ENCODE measurements at places on chromosomes 16 and 17.
A peak's percentile ranks its signal among the peaks of the same experiment; 100 is the strongest.

GRCh38 chr17:1966274-1967086 lies 58.7 kb downstream of the RTN4RL1 start:
- H3K4me3 ChIP-seq = no peak overlapping the region
- no peak overlapping the region for H3K27ac ChIP-seq
- DNase-seq = no peak
- no peaks in the 10 kb centered on the region for H3K4me1 ChIP-seq
- H3K27me3 ChIP-seq = no peaks in the 10 kb centered on the region

GRCh38 chr17:48646183-48647102 lies 20.3 kb upstream of the HOXB9 start:
- DNase-seq = no peak
- peak overlapping the region; percentile 99 for H3K27ac ChIP-seq
- H3K4me1 ChIP-seq = peaks cover 25% of the 10 kb centered on the region
- no peaks in the 10 kb centered on the region for H3K27me3 ChIP-seq

DNA sequence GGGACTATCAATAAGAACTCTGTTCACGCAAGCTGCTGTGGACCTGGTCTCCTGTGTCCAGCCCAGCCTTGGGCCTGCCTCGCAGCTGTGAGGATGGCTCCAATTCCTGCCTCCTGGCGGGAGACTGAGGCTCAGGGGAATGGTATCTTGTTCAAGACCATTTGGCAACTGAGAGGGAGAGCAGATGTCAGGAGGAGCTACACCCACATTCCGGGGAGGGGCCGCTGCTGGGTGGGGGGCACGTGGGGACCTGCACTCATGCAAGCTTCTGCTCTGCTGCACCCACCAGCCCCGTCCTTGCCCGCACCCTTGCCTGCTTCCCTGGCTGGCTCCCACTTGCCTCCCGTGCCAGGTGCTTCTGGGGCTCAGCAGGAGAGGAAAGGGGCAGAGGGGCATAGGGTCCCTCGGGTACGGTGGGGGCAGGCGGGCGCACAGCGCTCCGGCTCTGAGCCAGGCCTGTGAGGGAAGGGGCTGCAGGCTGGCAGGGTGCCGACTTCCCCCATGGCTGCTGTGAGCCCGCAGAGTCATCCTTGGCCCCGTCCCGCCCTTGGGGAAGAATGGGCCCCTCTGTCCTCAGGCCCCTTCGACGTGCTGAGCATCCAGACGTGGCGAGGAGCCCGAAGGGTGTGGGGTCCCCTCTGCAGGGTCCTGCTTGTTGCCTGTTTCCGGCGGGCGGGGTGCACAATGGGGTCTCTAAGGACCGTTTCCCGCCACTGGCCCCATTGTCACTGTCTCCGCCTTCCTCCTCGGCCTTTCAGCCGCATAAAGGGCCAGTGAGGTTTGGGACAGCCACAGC lies 2.7 kb downstream of the METRN start:
- H3K27ac ChIP-seq = peak overlapping the region; percentile 88
- no peaks in the 10 kb centered on the region for H3K36me3 ChIP-seq
- no peak for DNase-seq
- no peaks in the 10 kb centered on the region for H3K27me3 ChIP-seq
- H3K4me1 ChIP-seq = peaks cover 46% of the 10 kb centered on the region

GRCh38 chr17:73949903-73950592 lies 253.4 kb upstream of the RPL38 start:
- DNase-seq = no peak
- H3K27me3 ChIP-seq = 0 out of 2 replicates have a peak, but pooled peaks cover 3% of the 10 kb centered on the region
- no peaks in the 10 kb centered on the region for H3K4me1 ChIP-seq
- H3K36me3 ChIP-seq = no peaks in the 10 kb centered on the region

DNA sequence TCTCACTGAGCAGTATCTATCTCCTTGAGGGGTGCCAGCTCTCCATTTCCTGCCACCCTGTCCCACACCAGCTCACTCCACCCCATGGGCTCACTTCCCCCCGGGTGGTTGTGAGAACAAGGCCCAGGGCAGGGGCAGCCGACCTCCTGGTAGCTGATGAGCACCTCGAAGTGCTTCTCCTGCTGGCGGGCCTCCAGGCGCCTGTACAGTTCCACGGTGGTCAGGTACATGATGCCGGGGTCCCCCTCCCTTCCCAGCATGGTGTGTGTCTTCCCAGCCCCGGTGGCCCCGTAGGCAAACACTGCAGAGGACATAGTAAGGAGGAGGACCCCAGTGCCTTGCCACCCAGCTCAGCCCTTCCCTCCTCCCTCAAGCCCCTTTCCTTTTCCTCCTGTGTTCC lies 12.5 kb downstream of the KIF18B start:
- H3K27me3 ChIP-seq = no peaks in the 10 kb centered on the region
- H3K4me1 ChIP-seq = no peaks in the 10 kb centered on the region
- H3K4me3 ChIP-seq = no peak overlapping the region
- DNase-seq = no peak
- no peaks in the 10 kb centered on the region for H3K36me3 ChIP-seq

DNA sequence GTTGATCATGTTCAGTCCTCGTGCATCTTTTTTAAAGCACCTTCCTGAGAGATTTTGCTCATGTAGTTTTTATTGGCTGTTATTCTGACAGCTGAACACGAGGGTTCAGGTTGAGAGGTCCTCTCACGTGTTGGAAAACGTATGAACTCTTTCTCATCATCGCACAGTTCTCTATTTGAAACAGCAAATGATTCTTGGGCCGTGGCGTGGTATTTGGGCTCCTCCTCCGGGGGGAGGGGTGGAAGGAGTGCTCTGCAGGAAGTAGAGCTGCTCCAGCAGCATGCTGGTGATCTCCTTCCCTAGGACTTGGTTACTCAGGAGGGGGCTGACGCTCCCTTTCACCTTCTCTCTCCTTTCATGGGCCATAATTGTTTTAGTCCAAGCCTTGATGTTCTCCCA lies 70.4 kb downstream of the KSR1 start:
- H3K4me1 ChIP-seq = peaks cover 9% of the 10 kb centered on the region
- H3K4me3 ChIP-seq = no peak overlapping the region
- DNase-seq = no peak
- H3K27ac ChIP-seq = 0 out of 2 replicates have a peak overlapping the region, but pooled peaks have one; percentile 36
- no peaks in the 10 kb centered on the region for H3K27me3 ChIP-seq

- no peaks in the 10 kb centered on the region for H3K27me3 ChIP-seq
- no peak for DNase-seq
- no peaks in the 10 kb centered on the region for H3K36me3 ChIP-seq
- H3K27ac ChIP-seq = no peak overlapping the region
Observed at GRCh38 chr16:50814541-50814940, 72.7 kb downstream of the CYLD start.

DNA sequence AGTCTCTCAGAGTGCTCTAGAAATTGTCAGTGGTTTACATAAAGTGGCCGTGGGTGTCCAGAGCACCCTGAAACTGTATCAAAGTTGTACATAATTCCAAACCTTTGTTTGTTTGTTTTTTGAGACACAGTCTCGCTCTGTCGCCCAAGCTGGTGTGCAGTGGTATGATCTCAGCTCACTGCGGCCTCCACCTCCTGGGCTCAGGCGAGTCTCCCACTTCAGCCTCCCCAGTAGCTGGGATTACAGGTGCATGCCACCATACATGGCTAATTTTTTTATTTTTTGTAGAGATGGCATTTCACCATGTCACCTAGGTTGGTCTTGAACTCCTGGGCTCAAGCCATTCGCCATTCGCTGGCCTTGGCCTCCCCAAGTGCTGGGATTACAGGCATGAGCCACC lies 24.3 kb upstream of the ADGRG1 start:
- H3K27ac ChIP-seq = no peak overlapping the region
- H3K36me3 ChIP-seq = no peaks in the 10 kb centered on the region
- no peak for DNase-seq
- no peaks in the 10 kb centered on the region for H3K27me3 ChIP-seq
- no peaks in the 10 kb centered on the region for H3K4me1 ChIP-seq

DNA sequence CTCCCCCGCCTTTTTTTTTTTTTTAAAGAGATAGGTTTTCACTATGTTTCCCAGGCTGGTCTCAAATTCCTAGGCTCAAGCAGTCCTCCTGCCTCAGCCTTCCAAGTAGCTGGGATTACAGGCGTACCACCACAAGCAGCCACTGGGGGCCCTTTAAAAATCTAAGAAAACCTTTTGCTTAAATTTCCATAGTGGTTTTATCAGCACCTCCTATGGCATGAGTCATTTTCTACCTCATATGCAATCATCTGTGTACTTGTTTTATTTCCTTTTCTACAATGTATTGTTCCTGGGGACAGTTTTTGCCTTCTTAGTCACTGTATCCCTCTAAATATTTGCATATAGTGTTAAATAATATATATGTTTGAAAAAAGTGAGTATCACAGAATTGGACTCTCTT lies 29.2 kb downstream of the GNA13 start:
- peaks cover 21% of the 10 kb centered on the region for H3K4me1 ChIP-seq
- no peak for DNase-seq
- no peak overlapping the region for H3K4me3 ChIP-seq

- H3K27ac ChIP-seq = no peak overlapping the region
- H3K27me3 ChIP-seq = no peaks in the 10 kb centered on the region
- no peak overlapping the region for H3K4me3 ChIP-seq
- DNase-seq = no peak
- no peaks in the 10 kb centered on the region for H3K4me1 ChIP-seq
Observed at GRCh38 chr17:41126412-41126811, 2.4 kb upstream of the KRTAP4-12 start.

GRCh38 chr16:5993356-5993755 lies 895.8 kb upstream of the EEF2KMT start:
- no peak for DNase-seq
- H3K4me3 ChIP-seq = no peak overlapping the region
- no peaks in the 10 kb centered on the region for H3K36me3 ChIP-seq
- no peaks in the 10 kb centered on the region for H3K4me1 ChIP-seq

DNA sequence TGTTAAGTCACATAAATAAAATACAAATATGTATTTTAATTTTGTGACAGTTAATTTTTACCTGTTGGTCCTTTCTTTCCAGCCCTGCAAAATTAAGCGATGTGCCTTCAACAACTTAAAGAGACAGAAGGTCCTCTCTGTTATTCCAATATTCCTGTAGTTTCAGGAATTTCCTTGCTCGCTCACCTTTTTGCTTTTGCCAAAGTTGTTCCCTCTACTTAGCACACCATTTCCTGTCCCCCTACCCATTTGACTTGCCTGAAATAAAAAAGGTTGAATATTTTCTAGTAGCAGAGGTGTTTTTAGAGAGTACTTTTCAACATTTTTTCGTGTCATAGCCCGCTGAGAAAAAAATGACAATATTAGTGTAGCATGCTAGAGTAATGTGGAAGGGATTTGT lies 556 bp upstream of the MYH2 start:
- no peaks in the 10 kb centered on the region for H3K4me1 ChIP-seq
- no peaks in the 10 kb centered on the region for H3K27me3 ChIP-seq
- no peak for DNase-seq
- H3K4me3 ChIP-seq = no peak overlapping the region

GRCh38 chr17:16439303-16439791 lies 24.0 kb downstream of the TRPV2 start:
- peaks cover 27% of the 10 kb centered on the region for H3K36me3 ChIP-seq
- peaks cover 31% of the 10 kb centered on the region for H3K4me1 ChIP-seq
